Neural crest cell (in vitro differentiated cells): ENCODE measurements at places on chromosomes 1 and 21. TPM values are rescaled to one million over a fixed set of nuclear protein-coding genes. Genes with fewer than 3 reads are reported as not detected.

Gene LCE1A
- total RNA-seq, result not detected in 2 replicates

Gene NID1
- 88.7 and 90.3 TPM in 2 replicates for total RNA-seq

Gene S100A2
- not detected in 2 replicates for total RNA-seq

Gene SLC44A5
- total RNA-seq, result 9.7 and 10.0 TPM in 2 replicates

Gene MIA3
- total RNA-seq, result 56.5 and 57.5 TPM in 2 replicates

Gene PSRC1
- total RNA-seq, result 100 and 102 TPM in 2 replicates

Gene TEDDM1
- not detected in 2 replicates for total RNA-seq

Gene CD48
- total RNA-seq, result not detected in 2 replicates

Gene SYF2
- total RNA-seq, result 26.3 and 26.5 TPM in 2 replicates

Gene FOXO6
- 1.2 and 1.4 TPM in 2 replicates for total RNA-seq

Gene NAV1
- 44.1 and 47.3 TPM in 2 replicates for total RNA-seq

Gene NR5A2
- total RNA-seq, result not detected in 2 replicates

Gene KRTAP21-2
- total RNA-seq, result not detected in 2 replicates

Gene THEM5
- total RNA-seq, result not detected in 2 replicates

Gene SEMA6C
- 30.7 and 33.7 TPM in 2 replicates for total RNA-seq

Gene RCSD1
- 2.3 and 3.0 TPM in 2 replicates for total RNA-seq

Gene SERTAD4
- total RNA-seq, result 1.5 and 1.6 TPM in 2 replicates

Gene PARS2
- 7.1 and 8.2 TPM in 2 replicates for total RNA-seq

Gene VCAM1
- total RNA-seq, result 8.6 and 8.7 TPM in 2 replicates

Gene CGN
- total RNA-seq, result 6.7 and 7.2 TPM in 2 replicates

Gene TRAF3IP3
- not detected in 2 replicates for total RNA-seq

Gene PHLDA3
- 10.7 and 12.6 TPM in 2 replicates for total RNA-seq

Gene AVPR1B
- not detected in 2 replicates for total RNA-seq

Gene U2AF1
- 17.6 and 37.5 TPM in 2 replicates for total RNA-seq

Gene FCER1A
- not detected in 2 replicates for total RNA-seq

Gene ITLN1
- not detected in 2 replicates for total RNA-seq

Gene ADAMTS5
- 0.34 and 0.40 TPM in 2 replicates for total RNA-seq

Gene SPRR1B
- total RNA-seq, result not detected in 2 replicates

Gene ALX3
- total RNA-seq, result 0.21 TPM in 1 of 2 replicates, not detected in the other

Gene ACTN2
- 0.54 and 0.91 TPM in 2 replicates for total RNA-seq

Gene CASQ1
- total RNA-seq, result 0.16 and 0.26 TPM in 2 replicates

Gene PRAMEF5
- total RNA-seq, result not detected in 2 replicates

Gene PTGFR
- total RNA-seq, result 0.07 and 0.32 TPM in 2 replicates

Gene CFHR4
- not detected in 2 replicates for total RNA-seq

Gene SPATA21
- total RNA-seq, result not detected in 2 replicates

Gene DYNLT5
- 1.6 and 2.0 TPM in 2 replicates for total RNA-seq

Gene TMEM52
- total RNA-seq, result 3.7 and 4.6 TPM in 2 replicates

Gene SPRR1A
- total RNA-seq, result not detected in 2 replicates

Gene FBXO44
- 9.7 and 10.7 TPM in 2 replicates for total RNA-seq

Gene C1orf105
- total RNA-seq, result not detected in 2 replicates

Gene CDCA8
- 70.3 and 72.1 TPM in 2 replicates for total RNA-seq

Gene CD5L
- total RNA-seq, result not detected in 2 replicates
